ENCODE measurements at places on chromosomes 4 and X.

DNA sequence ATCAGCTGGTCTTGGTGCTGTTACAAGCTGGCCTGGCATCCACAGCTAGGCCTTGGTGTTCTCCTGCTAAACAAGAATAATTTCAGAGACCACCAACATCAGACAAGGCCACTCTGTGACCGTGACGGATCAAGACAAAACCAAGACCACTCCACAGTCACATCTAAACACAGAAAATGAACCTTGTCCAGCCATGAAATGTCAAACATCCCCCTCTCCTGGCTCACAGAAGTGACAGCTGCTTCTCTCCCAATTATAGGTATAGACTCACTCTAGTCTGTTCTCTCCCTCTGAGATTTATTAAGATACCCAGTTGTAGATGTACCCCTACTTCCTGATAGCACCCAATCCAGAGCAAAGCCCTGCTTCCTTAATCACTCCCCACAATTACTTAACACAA, 40.4 kb downstream of the EFHC2 start:
- no peak for DNase-seq

GRCh38 chr4:113978561-113979147, 793 bp downstream of the ARSJ start:
- no peak for DNase-seq

DNA sequence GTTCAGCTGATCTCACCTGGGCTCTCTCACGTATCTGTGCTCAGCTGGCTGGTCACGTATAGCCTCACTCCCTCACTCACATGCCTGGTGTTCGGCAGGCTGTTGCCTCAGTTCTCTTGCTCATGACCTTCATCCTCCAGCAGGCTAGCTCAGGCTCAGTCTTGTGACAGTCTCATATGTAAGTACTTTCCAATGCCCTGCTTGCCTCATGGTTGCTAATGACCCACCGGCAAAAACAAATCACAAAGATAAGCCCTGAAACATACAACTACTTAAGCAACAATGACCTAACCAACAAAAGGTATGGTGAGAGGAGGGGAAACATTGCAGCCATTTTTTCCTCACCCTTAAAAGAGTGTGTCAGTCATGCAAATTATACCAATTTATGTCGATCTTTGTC, 25.0 kb downstream of the MEPE start:
- DNase-seq = no peak

DNA sequence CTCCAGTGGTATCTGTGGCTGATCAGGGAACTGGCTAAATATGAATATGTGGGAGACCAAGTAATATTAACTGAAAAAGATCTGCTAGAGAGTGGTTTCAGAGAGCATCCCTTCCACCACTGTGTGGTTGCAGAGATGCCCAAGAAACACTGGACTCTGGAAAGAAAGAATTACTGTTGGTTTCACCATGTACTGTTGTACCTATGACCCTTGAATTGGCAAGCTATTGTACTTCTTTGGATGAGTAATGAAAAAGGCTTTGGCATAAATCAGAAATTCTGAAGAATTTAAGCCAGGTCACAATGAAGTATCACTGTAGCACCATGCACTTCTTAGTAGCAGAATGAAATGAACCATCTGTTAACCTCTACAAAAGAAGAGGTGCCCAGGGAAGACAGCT, 134.4 kb upstream of the INTU start:
- no peak for DNase-seq

DNA sequence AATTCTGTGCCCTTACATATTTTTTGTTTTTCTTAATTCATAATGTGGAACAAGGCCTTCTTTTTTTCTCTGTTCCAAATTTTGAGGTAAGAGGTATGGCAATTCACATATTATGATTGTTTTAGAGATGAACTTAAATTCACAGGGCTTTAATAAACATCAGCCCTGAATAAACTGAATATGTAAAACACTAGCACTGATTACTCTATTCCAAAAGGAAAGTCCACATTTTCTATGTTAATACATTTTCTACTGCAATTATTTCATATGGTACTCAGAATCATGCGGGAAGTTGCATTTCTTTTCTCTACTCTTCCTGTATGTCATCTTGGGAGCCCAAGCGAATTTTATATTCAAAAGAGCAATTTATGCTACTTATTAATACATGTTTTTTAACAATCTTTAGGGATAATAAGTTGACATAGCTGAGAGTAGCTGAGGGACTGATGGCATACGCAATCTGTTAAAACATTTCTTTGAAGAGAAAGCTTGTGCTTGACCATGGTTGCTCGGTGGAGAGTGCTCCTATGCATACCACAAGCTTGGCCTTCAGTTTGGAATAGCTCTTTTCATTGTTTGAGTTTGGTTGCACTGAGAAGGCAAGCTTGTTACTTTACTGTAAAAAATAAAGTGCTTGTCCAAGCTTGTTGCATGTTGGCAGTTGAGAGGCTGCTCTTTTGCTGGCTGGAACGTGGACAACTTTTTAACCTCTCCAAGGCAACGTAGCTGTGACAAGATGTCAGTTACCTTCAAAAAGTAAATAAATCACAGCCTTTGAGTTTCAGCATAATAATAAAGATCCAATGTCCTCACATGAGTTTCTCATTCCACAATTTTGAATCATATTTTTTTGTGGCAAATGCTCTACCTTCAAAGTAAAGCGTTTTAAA, 196.3 kb upstream of the SPRY1 start:
- no peak for DNase-seq

- DNase-seq = no peak
Observed at GRCh38 chrX:348461-349117, 30.0 kb upstream of the GTPBP6 start.

GRCh38 chr4:140152751-140153418, 1.1 kb downstream of the MAML3 start:
- peak; percentile 37 for DNase-seq

GRCh38 chrX:126448681-126449080, 103.9 kb downstream of the DCAF12L1 start:
- DNase-seq = no peak

DNA sequence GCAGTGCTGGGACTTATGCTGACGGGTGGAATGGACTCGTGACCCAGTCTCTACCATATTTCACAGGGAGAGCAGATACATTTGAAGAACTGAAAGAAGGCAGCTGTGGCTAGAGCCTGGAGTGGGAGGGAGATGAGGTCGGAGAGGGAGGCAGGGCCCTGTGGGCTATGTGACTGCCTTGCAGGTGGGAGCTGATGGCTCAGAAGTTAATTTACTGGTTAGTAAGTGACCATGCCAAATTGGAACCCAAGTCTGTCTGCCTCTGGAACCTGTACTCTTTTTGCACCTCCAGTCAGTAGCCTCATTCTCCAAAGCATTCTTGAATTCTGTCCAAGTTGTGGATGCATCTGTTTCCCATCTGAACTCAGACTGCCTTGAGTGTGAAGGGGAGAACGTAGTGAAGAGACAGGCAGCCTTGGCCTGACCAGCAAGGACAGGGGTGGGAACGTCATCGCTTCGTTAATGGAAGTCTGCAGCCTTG, 92.3 kb downstream of the REPS2 start:
- no peak for DNase-seq

- DNase-seq = no peak
Observed at GRCh38 chr4:62003695-62004094, 803.6 kb downstream of the ADGRL3 start.

- DNase-seq = no peak
Observed at GRCh38 chrX:112636951-112637581, 42.7 kb downstream of the LHFPL1 start.

DNA sequence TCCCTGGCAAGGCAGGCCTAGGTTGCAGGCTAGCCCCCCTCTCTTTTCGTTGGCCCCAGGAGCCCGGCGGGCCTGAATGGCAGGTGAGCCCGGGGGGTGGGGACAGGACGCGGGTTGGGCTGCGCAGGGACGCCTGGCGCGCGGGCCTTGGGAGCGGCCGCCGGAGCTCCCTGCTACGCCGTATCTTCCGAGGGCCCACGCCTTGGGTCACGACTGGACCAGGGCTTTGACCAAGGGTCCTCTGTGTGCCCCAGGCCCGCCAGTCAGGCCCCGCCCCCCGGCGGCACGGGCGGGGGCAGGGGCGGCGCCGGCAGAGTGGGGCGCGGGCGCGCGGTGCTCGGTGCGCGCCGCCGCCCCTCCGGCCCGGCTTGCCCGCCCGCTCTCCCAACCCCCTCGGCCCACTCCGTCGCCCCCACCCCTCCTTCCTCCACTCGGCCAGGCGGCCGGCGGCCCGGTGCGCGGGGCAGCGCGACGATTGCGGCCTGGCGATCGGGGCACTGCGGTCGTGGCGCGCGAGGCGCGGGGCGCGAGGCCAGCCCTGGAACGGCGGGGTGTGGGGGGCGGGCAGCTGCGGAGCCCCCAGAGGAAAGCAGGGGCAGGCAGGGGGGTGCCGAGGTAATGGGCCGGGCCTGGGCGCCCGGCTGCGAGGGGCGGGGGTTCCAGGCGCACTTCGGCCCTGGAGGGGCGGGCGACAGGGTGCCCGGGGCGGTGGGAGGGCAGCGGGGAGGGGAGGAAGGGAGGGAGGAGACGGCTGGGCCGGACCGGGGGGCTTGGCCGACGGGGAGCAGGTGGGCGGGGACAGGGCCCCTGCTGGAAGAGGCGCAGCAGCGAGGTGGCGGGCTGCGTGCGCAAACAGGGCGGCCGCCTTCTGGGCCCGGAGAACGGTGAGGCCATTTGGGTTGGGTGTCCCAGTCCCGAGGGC, at the start of gene PRRG3:
PRRG3 (plus strand) TSS at position 798 of the 922 bp plus-strand sequence. CDS start 3,357 bp downstream, outside the sequence.
- no peak for DNase-seq

- DNase-seq = no peak
Observed at GRCh38 chr4:3411676-3412075, 30.1 kb upstream of the HGFAC start.

DNA sequence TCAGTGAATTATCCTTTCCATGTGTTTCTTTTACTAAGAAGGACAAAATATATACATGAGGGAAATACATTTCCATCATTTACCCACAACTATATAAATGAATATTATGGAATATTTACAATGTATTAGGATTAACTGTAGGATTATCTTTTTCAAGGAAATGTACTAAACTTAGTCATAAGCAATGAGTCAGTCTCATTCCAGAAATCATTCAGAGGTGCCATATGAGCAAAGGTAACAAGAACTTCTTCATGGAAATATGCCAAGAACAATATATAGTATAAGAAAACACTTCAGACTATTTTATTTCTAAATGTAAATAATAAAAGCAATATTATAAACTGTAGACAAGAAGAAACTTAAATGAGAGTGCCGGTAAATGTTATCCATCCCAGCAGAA, 67.1 kb downstream of the USP38 start:
- DNase-seq = no peak

- DNase-seq = no peak
Observed at GRCh38 chr4:155809835-155810234, 51.0 kb downstream of the GUCY1B1 start.

- DNase-seq = no peak
Observed at GRCh38 chr4:119016636-119017035, 119.0 kb upstream of the MYOZ2 start.

- DNase-seq = no peak
Observed at GRCh38 chrX:2955281-2955680, 26.1 kb upstream of the ARSD start.

DNA sequence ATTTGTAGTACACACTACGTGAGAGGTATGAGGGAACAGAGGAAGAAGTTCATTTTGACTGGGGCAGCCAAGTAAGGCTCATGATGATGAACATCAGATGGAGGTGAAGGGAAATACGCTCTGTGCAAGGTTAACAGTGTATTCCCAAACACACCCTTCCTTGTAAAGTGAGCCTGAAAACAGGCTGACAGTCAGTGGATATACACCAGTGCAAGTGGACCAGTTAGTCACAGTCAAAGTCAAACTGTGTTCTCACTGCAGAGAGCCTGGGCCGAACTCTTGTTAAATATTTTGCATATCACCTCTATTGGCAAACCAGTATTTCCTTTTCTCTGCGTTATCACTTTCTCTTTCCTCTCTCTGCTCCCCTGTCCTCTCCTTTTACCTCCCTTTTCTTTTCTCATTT, 23.4 kb upstream of the RHOH start:
- no peak for DNase-seq

DNA sequence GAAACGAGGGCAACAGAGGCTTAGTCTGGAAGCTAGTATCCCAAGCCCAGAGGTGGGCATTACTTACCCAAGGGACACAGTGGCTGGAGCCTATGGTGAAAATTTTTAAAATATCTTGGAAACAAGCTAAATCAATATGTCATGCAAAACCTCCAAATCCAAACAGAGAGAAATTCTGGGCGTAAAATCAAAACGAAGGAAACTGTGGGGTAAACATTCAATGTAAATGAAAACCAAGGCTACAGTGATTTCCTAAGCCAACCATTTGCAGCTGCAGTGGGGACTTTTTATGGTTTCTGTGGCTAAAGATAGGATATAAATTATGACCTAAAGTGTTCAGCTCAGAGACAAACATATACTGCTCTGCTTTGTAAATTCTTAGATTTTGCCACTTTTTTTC, 507.7 kb upstream of the DIAPH2 start:
- no peak for DNase-seq

DNA sequence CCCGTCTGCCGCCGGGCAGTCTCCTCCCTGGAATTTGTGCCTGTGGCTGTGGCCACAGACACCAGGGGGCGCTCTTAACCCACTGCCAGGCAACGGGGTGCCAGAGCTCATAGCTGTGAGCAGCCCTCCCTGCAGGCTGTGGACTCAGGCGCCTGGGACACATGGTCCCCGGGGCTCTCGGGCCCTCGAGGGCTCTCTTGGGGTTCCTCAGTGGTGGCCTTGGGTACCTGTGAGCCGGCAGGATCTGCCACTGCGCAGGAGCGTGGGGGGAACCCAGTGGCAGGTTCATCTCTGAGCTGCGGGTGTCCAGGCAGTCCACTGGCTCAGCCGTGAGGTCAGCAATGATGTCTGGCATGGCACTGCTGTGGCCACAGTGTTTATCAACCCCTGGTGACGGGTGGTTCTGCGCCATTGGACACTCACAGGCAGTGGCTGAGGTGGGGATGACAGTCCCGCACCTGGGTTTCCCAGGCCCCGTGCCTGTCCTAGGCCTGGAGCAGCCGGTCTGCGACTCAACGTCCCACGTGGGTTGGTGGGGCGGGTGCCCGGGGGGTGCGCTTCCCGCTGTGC, 37.2 kb downstream of the PCGF3 start:
- DNase-seq = no peak

- DNase-seq = no peak
Observed at GRCh38 chrX:43003204-43003565, 225.2 kb upstream of the PPP1R2C start.

DNA sequence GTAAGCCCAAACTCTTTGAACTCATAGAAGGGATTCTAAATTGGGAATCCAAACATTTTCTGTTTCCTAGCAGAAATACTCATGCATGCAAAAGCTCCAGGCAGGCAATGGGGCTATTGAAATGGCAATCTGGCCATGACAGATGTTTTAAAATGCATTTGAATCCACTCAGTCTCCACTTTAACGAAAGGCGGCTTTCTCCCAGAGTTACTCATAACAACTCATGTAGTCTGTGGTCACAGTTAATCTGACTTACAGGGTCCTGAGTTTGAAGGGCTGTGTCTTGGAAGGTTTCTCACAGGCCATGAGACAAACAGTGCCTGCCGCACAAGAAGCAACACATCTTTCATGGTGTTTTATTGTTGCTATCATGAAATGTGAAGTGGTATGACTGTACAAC, 185.7 kb downstream of the AMELX start:
- DNase-seq = no peak

GRCh38 chr4:61094854-61095598, 105.1 kb upstream of the ADGRL3 start:
- no peak for DNase-seq

- no peak for DNase-seq
Observed at GRCh38 chr4:145822581-145822980, 116.0 kb downstream of the ZNF827 start.
